ENCODE measurements at places on chromosomes 11 and 22.
A peak's percentile ranks its signal among the peaks of the same experiment; 100 is the strongest.

DNA sequence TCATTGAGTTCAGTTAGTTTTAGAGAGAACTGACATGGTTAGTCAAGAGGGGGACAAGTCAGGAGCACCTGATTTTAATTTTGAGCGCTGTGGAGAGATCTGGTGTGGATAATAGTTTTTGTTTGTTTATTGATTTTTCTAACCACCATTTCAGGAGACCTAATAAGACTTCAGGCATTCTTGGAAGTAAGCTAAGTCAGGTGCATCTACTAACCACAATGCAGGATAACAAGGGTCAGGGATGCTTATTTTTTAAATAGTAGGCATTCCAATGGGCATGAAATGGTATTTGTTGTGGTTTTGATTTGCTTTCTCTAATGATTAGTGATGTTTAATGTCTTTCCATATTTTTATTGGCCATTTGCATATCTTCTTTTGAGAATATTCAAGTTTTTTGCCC, 212.1 kb downstream of the NAV2 start:
- no peak for DNase-seq

DNA sequence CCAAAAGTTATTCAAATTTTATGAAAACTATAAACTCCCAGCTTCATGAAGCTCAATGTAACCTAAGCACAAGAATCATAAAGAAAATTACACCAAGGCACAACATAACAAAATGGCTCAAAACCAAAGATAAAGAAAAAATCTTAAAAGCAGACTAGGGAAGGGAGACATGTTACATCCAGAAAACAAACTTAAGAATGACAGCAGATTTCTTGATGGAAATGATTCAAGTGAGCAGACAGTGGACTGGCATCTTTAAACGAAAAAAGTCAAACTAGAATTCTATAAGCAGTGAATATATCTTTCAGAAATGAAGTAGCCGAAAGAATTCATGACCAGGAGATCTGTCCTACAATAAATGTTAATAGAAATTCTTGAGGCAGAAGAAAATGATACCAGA, 75.6 kb downstream of the SHANK2 start:
- no peak for DNase-seq

DNA sequence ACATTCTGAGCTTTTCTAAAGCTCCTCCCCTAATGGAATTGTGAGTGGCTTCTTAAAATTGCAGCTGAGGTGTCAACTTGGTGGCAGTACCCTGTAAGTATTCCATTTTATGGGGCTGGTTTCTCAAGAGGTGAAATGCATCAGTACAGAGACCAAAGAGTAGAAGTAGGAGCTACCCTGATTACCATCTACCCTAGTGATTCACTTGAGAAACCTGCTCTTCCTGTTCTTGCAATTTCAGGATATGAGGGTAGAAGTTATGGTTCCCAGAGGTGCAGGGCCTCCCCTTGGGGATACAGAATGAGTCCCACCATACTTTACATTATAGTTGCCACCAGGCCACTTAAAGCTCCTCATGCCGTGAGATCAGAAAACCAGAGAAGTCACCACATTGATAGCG, 944.6 kb downstream of the OPCML start:
- DNase-seq, result no peak

DNA sequence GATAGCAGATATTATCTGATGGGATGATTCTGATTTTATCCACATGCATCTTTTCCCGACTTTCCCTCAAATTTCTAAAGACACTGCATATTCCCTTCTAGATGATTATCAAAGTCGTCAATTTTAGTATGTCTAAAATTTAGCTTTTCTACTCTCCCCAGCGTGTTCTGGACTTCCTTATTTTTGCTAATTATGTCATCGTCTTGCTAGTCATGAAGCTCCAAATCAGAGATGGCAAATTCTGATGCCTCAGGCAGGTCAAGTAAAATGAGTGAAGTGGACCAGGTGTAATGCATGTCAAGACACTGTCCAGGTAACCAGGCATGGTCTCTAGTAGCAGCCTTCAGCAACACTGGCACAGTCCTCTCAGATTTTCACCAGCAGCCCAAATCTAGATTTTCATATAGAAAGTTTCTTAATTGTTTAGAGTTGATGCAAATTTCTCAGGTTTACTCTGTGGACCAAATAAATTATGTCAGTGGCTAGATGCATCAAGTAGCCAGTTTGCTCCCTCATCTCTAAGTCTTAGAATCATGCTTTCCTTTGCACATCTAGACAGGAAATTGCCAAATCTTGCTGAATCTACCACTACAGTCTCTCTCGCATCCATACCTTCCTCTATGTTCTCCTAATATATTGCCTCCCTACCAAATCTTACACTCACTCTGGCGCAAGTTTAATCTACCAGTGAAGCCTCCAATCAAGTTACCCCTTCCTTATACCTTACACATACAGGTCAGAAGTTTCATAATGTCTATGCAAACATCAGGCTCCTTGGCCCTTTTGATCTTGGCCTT, 10.6 kb downstream of the HSD17B12 start:
- DNase-seq, result no peak

DNA sequence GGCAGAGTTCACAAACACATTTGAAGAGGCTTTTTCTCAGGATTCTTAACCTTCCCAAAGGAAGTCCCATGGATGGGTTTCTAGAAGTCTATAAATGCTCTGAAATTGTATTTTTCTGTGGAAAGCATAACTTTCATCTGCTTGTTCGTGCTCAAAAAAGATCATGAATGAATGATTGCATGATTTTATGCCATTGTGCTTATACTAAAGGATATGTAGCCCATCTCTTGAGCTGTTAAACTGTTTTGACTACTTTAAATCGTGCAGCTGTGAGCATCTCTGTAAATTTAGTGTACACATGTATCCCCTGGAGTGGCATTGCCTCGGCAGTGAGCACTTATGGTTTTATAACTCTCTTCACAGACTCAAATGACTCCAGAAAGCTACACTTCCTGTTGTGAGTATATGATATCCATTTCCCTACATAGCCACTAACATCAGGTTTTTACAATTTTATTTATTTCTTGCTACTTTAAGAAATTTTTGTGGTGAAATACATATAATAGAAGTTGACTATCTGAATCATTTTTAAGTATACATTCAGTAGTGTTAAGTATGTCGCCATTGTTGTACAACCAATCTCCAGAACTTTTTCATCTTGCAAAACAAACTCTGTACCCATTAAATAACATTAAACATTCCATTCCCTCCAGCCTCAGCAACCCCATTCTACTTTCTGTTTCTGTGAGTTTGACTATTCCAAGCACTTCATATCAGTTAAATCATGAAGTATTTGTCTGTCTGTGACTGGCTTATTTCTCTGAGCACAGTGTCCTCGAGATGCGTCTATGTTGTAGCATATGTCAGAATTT, 8.0 kb downstream of the NEAT1 start:
- no peak for DNase-seq

DNA sequence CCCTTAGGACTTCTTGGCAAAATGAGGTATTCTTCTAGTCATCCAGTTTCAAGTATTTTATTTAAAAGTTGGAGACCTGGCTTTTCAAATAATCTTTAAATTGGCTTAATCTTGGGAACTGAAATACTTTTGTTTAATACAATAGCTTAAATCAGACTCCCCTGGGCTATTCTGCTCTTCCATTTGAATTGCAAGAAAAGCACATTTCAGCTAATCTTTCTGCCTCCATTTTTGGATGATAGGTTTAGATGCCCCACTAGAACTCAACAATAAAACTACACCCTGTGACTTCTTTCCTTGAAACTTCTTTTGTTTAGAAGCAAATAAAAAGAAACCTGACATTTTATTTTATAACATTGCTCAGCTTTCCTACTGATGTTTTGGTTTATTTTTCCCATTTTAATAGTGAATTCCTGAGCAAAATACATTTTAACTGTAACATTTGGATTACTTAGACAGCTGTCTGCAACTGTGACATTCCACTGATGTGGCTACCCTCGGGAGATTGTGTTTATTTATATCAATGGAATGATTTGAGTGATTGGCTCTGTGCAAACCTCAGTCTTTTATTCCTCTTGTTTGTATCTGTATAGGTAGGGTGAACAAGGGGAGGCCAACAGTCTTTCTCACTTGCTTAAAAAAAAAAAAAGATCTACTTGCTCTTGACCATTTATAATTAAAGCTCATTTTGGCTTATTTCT, 1045.8 kb upstream of the CNTN5 start:
- DNase-seq, result no peak

GRCh38 chr11:91998481-91998880, 226.1 kb upstream of the FAT3 start:
- no peak for DNase-seq

DNA sequence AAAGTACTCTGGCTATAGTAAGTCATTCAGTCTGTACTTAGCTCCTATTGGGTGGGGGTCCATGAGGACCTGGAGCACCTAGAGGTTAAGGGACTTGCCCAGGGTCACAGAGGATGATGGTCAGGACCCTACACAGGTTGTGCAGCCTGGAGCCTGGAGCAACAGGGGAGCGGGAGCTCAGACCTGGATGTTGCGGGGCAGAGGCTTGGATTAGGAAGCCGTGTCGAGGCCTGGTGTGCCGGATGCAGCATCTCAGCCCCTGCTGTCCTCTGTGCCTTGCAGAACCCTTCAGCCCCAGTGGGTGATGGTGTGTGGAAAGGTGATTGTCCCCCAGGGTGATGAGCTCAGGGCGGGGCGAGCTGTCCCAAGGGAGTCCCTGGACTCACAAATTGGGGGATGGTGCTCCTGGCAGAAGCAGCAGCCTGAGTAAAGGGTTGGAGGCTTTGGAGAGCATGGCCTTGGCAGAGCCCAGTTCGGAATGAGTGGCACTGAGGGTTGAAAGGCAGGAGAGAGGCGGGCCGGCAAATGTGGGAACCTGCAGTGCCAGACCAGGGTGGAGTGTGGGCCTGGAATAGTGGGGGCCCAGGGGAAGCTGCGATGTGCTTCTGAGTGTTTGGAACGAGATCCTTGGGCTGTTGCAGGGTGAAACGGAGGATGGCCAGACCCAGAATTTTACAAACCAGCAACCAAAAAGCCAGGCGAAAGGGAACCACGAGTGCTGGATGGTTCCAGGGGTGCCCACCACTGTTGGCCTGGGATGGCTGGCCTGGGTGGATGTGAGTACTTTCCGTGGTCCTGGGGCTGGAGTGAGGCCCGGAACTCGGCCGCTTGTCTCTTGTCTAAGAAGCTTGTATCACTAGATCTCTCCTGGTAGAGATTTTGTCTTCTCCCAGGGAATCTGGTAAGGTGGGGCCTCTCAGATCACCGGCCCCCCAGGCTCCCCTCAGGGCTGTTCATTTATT, 2.9 kb downstream of the TPCN2 start:
- peak; percentile 90 for DNase-seq

GRCh38 chr11:95248666-95249467, 17.9 kb upstream of the SESN3 start:
- DNase-seq, result no peak

DNA sequence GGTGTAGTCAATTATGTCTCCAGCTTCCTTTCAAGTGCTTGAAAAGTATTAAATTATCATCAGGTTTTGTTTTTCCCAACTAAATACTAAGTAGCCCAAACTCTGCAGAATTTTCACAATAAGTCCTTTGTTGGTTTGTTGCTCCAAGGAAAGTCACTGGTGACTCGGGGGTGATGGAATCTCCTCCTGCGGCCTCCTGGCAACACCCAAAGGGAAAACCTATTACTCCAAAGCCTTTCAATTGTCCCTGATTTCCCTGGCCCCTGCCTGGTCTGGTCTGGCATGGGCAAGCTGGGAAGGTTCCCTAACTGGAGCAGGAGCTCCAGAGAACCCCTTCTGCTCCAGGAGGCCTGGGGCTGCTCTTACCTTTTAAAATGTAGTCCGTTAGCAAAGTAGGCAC, 47.9 kb downstream of the FEZ1 start:
- peak; percentile 91 for DNase-seq

DNA sequence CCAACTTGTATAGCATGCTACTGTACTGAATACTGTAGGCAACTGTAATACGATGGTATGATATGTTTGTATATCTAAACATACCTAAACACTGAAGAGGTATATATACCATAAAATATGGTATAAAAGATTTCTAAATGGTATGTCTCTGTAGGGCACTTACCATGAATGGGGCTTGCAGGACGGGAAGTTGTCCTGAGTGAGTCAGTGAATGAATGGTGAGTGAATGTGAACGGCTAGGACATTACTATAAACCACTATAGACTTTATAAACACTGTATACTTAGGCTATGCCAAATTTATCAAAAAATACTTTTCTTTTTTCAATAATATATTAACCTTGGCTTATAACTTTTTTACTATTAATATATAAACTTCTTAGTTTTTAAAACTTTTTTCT, 66.8 kb downstream of the ZC3H12C start:
- no peak for DNase-seq

DNA sequence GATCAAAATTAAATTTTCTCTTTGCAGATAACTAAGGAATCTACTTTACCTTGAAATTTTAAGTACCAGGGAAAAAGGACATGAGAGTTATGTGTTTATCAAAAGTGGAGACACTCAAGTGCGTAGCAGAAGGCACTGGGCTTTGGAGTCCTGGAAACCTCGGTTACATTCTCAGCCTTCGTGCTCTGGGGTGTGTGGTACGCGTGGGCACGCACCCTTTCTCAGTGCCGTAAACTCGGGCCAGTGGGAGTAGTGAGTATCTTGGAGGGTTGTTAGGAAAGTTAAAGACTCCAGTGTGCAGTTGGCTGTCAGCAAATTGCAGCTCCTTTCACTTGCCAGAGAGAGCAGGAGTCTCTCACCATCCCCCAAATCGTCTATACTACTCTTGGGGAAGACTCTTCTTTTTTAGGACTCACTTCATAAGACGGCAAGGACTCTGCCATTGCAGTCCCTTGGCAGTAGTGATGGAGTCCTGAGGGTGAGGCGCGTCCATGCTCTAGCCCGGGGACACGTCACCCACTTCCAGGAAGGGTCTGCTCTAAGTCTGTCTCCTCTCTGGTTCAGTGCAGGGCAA, 171.8 kb downstream of the TBC1D22A start:
- no peak for DNase-seq

DNA sequence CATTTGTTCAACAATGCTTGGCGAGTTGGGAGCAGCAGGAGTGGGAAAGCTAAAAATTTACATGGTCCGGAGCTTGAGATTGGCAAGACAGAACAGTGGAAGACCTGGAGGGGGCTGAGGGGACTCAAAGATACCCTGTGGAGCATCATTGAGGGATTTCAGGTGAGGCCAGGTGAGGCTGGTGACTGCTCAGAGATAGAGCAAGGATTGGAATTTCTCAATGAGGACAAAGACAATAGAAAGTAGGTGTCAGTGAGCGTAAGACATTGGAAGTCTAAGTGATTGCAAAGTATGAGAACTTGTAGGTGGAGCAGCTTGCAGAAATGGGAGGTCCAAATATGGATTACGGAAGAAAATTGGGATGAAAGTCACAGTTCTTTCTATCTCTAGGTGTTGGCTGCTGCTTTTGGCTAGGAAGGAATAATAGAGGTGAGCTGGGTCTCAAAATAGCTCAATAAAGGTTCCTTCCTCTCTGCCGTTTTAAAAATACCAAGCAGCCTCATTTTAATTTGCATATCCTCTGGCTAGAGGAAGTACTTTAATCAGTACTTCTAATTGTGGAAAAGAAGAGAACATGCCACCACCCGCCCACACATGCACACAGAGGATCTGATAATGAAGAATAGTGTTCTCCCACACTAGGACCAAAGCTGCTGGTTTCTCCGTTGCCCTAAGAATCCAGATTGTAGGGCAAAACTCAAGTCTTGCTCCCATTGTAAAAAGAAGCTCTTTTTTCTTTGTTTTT, 41.8 kb upstream of the SORL1-AS1 start:
- no peak for DNase-seq

- no peak for DNase-seq
Observed at GRCh38 chr11:113526521-113526920, 51.3 kb upstream of the DRD2 start.

Data from osteoblast (primary cell).